Mesothelial cell of epicardium (in vitro differentiated cells): ENCODE measurements at places on chromosomes 16 and 17. TPM values are rescaled to one million over a fixed set of nuclear protein-coding genes. Genes with fewer than 3 reads are reported as not detected.

Gene HBQ1
- total RNA-seq: 0.60 to 1.1 TPM (median 0.91 TPM) in 3 replicates

Gene DHX40
- total RNA-seq: 50.3 to 51.7 TPM (median 51.4 TPM) in 3 replicates

Gene MYL11
- total RNA-seq: 1.4 to 4.4 TPM (median 2.8 TPM) in 3 replicates

Gene PTGES3L
- 1.5 to 2.0 TPM (median 1.6 TPM) in 3 replicates for total RNA-seq

- peaks cover 9% of the 10 kb centered on the region for H3K4me1 ChIP-seq
- peaks cover 35% of the 10 kb centered on the region for H3K36me3 ChIP-seq
- no peak for DNase-seq
- H3K27me3 ChIP-seq: no peaks in the 10 kb centered on the region
- no peak overlapping the region for H3K27ac ChIP-seq
- no peak overlapping the region for H3K4me3 ChIP-seq
These were observed 9.1 kb downstream of the BCL7C start for GRCh38 chr16:30884760-30885159.

Gene PLA2G15
- 19.4 to 19.9 TPM (median 19.8 TPM) in 3 replicates for total RNA-seq

GRCh38 chr17:68125111-68125870 is 89.8 kb downstream of the KPNA2 start:
- no peak for DNase-seq
- H3K4me3 ChIP-seq: no peak overlapping the region
- H3K36me3 ChIP-seq: peaks cover 23% of the 10 kb centered on the region
- H3K27ac ChIP-seq: no peak overlapping the region

DNA sequence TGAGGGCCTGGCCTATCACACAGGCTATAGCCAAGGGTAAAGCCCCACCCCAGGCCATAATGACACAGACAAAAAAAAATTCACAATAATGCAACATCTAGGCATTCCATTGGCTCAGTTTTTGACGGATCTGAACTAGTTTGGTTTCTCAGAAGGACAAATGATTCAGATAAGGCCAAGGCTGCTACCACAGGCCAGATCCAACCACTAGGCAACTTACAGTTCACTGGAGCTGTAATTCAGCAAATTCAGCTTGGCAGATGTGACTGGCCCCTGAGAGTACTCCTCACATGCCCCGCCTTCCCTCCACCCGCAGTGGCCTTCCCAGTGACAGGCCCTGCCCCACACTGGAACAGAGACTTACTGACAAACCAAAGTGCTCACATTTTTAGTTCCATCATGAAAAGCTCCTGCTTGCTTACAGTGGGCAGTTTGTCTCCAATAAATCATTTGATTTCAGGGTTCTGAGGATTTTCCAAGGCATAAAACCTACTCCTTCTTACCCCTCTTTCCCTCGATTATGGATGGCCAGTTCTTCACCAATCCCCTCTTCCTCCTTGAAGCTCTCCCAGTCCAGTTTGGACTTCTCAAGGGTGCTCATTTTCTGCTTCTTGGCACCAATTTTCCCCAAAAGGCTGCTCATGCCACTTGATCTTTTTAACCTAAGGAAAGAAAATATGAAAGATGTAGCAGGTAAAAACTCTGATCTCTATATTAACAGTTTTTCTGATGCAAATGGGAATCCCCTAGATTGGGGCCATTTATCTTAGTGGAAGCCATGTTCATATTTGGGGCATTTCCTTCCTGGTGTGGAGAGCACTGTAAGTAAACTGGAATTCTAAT is 53.3 kb upstream of the BCAR1 start:
- H3K27me3 ChIP-seq: no peaks in the 10 kb centered on the region
- peaks cover 28% of the 10 kb centered on the region for H3K4me1 ChIP-seq
- H3K36me3 ChIP-seq: peaks cover 20% of the 10 kb centered on the region
- DNase-seq: no peak
- peak overlapping the region; percentile 94 for H3K27ac ChIP-seq
- H3K4me3 ChIP-seq: no peak overlapping the region

- H3K36me3 ChIP-seq: no peaks in the 10 kb centered on the region
- no peak overlapping the region for H3K4me3 ChIP-seq
- H3K27ac ChIP-seq: no peak overlapping the region
- peaks cover 59% of the 10 kb centered on the region for H3K27me3 ChIP-seq
- H3K4me1 ChIP-seq: peaks cover 28% of the 10 kb centered on the region
These were observed 3.7 kb upstream of the SRCIN1 start for GRCh38 chr17:38609280-38610031.

- no peak within 1 kb of the TSS for H3K4me3 ChIP-seq
- H3K27me3 ChIP-seq: no peaks in the 10 kb centered on the region
- no peaks in the 10 kb centered on the region for H3K36me3 ChIP-seq
- peak; percentile 97 for DNase-seq
- no peak within 1 kb of the TSS for H3K27ac ChIP-seq
These were observed at the start of gene SKA2 for GRCh38 chr17:59154721-59155438. Gene SKA2 (minus strand): TSS chr17:59155186. CDS start chr17:59155163, 23 bp downstream.

GRCh38 chr16:59236804-59237458 is 502.8 kb upstream of the GOT2 start:
- H3K4me3 ChIP-seq: no peak overlapping the region
- peaks cover 4% of the 10 kb centered on the region for H3K27me3 ChIP-seq
- no peaks in the 10 kb centered on the region for H3K36me3 ChIP-seq
- no peak for DNase-seq
- H3K27ac ChIP-seq: no peak overlapping the region

DNA sequence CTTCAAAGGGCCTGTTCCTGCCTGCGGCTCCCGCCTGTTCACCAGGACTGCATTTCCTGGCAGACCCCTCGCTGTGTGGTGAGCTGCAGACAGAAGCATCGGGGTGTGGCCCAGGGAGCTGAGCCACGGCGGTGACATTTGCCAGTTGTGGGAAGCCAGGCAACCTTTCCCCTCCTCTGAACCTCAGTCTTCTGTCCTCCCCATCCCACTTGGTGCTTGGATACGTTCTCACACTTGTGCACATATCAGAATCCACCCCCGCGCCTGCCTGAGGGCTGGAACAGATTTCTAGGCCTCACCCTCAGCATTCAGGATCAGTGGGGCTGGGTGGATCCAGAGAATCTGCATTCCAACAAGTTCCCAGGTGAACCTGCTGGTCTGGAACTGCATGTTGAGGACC is 63.5 kb downstream of the CRISPLD2 start:
- H3K27ac ChIP-seq: no peak overlapping the region
- no peak overlapping the region for H3K4me3 ChIP-seq
- H3K36me3 ChIP-seq: peaks cover 38% of the 10 kb centered on the region
- H3K4me1 ChIP-seq: peaks cover 23% of the 10 kb centered on the region
- no peaks in the 10 kb centered on the region for H3K27me3 ChIP-seq

Gene SLFN5
- total RNA-seq: 46.2 to 50.0 TPM (median 46.9 TPM) in 3 replicates

Gene SPATA20
- 71.3 to 71.7 TPM (median 71.4 TPM) in 3 replicates for total RNA-seq

Gene TBX2
- 164 to 176 TPM (median 173 TPM) in 3 replicates for total RNA-seq

- H3K27ac ChIP-seq: no peak overlapping the region
- H3K27me3 ChIP-seq: peaks cover 38% of the 10 kb centered on the region
- peaks cover 7% of the 10 kb centered on the region for H3K4me1 ChIP-seq
- H3K4me3 ChIP-seq: no peak overlapping the region
These were observed 166.2 kb upstream of the RPL38 start for GRCh38 chr17:74037320-74037719.

Gene MSLN
- total RNA-seq: 5.0 to 5.8 TPM (median 5.7 TPM) in 3 replicates

- peaks cover 8% of the 10 kb centered on the region for H3K36me3 ChIP-seq
- no peaks in the 10 kb centered on the region for H3K4me1 ChIP-seq
- H3K4me3 ChIP-seq: no peak overlapping the region
These were observed 327.9 kb downstream of the SLC39A11 start for GRCh38 chr17:72764632-72765041.

Gene CLEC3A
- not detected in 3 replicates for total RNA-seq

Gene FBXO39
- not detected in 3 replicates for total RNA-seq

DNA sequence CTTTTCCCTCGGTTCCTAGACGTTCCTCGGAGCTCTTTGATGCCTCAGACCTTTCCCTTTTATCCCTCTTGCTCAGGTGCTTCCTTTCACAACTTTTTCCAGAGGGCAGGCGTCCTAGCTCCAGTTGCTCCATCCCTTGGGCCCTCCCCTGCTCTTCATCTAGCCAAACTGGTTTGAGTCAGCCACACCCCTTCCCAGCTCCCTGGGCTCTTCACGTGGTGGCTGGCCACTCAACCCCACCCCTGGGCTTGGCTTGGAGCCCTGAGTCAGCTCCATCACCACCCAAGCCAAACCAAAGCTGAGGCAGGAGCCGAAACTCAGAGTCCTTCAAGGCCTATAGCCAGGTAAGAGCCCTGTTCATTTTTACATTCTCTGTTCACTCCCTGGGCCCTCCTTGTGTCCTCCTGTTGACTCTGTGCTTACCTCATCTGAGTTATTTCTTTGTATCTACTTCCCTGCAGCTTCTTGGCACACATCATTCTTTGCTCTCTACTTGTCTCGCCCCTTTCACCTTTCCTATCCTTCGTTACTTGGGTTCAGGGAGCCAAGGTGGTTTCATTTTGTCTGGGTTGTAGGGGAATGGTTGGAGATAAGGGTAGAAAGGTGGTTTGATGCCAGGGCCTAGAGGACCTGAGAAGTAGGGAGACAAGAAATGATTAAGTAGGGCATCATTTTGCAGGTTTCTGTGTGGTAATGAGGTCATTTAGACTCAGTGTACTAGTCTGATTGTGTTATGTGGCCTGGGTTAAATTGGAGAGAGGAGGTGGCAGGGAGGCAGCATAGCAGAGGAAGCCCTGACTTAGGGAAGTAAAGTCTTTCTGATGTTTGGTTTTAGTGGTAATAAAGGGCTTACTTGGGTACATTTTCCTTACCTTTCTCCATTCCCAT is 7.6 kb upstream of the PHKG2 start:
- H3K27me3 ChIP-seq: no peaks in the 10 kb centered on the region
- H3K4me3 ChIP-seq: peak overlapping the region; percentile 56
- peaks cover 29% of the 10 kb centered on the region for H3K36me3 ChIP-seq
- H3K27ac ChIP-seq: peak overlapping the region; percentile 98
- peaks cover 22% of the 10 kb centered on the region for H3K4me1 ChIP-seq
- DNase-seq: peak; percentile 68

DNA sequence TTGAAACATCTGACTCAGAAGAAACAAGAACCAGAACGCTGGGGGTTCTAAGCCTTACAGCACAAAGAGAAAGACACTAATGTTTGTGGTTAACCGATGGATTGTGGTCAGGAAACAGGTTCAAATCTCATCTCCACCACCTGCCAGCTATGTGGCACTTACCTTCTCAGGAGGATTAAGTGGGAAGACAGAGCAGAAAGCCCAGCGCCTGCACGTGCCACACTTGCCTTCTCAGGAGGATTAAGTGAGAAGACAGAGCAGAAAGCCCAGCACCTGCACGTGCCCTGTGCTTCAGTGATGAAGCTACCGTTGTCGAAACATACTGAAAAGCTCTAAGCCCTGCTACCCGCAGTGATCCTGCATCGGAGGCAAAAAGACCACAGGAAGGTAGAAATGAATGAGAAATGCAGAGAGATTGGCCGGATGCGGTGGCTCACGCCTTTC is 90.6 kb downstream of the NXN start:
- peaks cover 41% of the 10 kb centered on the region for H3K4me1 ChIP-seq
- no peak overlapping the region for H3K27ac ChIP-seq

GRCh38 chr17:76088868-76089576 is 10.0 kb downstream of the ZACN start:
- no peak for DNase-seq
- no peak overlapping the region for H3K27ac ChIP-seq
- no peak overlapping the region for H3K4me3 ChIP-seq
- no peaks in the 10 kb centered on the region for H3K27me3 ChIP-seq
- no peaks in the 10 kb centered on the region for H3K4me1 ChIP-seq

Gene NPIPB13
- 34.8 to 38.6 TPM (median 37.1 TPM) in 3 replicates for total RNA-seq
